Stomach (tissue), 19 donors: ENCODE measurements at places on chromosomes 5 and 9.

DNA sequence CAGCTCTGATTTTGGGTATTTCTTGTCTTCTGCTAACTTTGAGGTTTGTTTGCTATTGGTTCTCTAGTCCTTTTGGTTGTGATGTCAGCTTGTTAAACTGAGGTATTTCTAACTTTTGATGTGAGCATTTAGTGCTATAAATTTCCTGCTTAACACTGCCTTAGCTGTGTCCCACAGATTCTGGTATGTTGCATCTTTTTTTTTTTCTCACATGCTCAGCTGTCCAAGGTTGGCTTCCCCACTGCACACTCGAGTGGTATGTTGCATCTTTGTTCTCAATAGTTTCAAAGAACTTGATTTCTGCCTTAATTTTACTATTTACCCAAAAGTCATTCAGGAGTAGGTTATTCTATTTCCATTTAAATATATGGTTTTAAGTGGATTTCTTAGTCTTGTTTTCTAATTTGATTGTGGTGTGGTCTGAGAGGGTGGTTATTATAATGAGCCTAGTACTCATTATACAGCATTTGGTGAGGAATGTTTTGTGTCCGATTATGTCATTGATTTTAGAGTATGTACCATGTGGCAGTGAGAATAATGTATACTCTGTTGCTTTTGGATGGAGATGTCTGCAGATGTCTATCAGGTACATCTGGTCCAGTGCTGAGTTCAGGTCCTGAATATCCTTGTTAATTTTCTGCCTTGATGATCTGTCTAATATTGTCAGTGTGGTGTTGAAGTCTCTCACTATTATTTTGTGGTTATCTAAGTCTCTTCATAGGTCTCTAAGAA is 42.2 kb upstream of the IFNE start:
- DNase-seq: no peak

- no peak for DNase-seq
These were observed 117.6 kb downstream of the FAM170A start for GRCh38 chr5:119746984-119747383.

- no peak for DNase-seq
These were observed 2006.1 kb upstream of the WWC1 start for GRCh38 chr5:166285361-166285760.

DNA sequence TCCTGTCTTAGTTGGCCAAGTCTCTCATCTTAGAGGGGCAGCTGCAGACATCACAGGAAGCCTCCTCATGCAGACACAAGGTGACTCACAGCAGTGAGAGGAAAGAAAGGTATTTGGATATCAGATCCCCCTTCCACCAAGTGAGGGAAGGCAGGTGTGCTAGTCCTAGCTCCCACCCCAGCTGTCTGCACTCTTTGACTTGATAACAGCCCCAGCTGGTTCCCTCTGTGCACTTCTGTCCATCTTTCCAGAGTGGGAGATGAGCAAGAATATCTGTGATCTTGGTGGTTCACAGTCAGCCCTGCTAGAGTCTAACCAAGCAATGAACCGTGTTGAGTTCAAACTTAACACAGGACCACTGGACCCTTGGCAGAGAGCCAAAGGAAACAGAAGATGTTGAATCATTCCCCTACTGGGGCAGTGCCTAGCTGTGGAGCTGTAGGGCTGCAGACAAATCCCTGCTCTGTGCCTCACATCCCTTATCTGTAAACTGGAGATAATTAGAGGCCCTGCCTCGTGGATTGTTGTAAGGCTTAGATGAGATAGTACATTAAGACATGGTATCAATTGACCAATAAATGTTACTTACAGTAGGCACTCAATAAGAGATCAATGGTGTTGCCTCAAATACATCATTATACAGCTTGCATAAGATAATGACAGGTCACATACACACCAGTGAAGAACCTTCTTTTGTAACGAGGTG is 39.1 kb downstream of the SH3RF2 start:
- peak; percentile 37 for DNase-seq

DNA sequence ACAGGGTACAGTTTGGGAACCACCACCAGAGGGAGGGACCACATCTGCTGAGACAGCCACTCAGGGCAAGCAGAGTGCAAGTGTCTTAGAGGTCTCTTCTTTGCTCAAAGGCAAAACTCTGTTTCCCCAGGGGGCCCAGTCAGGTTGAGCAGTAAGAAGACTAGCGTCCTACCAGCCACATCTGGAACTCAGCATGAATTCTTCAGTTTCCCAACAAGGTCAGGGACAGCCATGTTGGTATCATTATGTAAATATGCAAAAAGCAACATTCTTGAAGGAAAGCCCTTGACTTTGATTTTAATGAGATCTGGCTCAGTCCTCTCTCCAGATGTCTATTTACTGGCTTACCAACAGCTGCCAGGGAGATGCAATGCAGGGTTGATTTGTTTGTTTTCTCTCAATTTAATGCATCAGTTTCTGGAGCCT is 46.7 kb downstream of the TGFBI start:
- DNase-seq: no peak

GRCh38 chr5:77662635-77663034 is 24.1 kb upstream of the OTP start:
- DNase-seq: no peak

- peak; percentile 43 for DNase-seq
These were observed 5.9 kb upstream of the EGR1 start for GRCh38 chr5:138459311-138459933.

GRCh38 chr9:84466580-84467285 is 126.2 kb upstream of the SLC28A3 start:
- DNase-seq: no peak

DNA sequence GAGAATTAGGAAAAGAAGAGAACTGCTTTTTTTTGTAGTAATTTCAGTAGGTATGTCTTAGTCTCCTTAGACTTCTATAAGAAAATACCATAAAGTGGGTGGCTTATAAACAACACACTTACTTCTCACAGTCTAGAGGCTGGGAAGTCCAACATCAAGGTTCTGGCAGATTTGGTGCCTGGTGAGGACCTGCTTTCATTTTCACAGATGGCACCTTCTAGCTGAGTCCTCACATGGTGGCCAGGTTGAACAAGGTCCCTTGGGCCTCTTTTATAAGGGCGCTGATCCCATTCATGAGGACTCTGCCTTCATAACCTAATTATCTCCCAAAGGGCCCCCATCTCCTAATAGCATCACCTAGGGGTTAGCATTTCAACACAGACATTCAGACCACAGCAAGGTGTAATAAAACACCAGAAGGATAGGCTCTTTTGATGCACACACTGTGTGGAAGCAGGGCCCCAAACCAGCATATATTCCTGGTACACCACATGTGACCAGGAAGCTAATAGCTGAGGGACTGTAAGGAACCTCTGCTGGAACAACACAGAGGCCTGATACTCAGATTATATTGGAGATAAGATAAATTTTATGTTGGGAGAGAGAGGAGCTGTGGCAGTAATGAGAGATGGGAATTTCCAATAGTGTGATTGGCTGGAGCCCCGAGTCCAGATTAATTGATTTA is 384.9 kb downstream of the RAB3C start:
- DNase-seq: no peak

DNA sequence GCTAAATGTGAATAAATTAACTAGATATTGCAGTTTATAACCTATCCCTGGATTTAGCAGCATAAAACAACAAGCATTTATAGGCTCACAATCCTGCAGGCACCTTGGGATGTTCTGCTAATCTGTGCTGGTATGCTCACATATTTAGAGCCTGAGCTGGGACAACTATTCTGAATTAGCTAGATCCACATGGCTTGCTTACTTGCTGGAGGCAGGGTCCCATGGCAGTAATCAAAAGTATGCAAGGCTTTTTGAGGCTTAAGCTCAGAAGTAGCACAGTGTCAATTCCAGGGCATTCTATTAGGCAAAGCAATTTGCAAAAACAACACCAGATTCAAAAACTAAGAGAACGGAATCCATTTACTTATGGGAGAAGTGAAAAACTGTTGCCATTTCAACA is 745.0 kb upstream of the ACO1 start:
- no peak for DNase-seq

- no peak for DNase-seq
These were observed 266.6 kb downstream of the PRELID2 start for GRCh38 chr5:145568581-145568980.

DNA sequence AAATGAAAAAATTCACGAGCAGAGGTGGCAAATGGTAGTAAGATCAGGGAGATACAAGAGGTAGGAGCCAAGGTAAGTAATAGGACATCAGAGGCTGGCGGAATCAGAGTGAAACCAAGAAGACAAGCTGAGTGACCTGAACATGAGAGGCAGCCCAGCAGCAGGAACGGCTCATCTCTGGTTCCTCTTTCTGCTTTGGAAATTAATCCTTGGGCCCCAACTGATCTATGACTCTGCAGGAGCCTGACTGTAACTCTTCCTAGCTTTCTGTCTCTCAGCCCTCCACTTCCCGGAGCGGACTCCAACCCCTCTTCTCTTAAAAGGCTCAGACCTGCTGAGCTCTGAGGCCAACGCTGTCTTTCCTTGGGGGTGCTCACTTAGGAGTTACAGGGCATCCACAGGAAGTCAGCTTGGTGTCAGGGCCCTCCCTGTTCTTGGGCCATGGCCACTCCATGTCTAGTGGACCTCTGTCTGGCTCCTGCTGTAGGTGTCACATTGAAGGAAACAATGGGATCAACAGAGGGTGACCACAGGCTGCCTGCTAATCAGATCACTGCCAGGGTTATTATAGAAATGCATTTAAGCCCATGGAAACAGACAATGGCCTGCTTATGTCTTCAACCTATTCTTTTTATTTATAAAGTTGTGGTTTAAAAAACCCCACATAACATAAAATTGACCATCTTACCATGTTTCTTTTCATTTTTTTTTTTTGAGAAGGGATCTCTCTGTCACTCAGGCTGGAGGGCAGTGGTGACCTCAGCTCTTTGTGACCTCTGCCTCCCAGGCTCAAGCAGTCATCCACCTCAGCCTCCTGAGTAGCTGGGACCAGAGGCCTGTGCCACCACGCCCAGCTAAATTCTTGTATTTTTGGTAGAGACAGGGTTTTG is 22.5 kb upstream of the SHB start:
- DNase-seq: no peak

DNA sequence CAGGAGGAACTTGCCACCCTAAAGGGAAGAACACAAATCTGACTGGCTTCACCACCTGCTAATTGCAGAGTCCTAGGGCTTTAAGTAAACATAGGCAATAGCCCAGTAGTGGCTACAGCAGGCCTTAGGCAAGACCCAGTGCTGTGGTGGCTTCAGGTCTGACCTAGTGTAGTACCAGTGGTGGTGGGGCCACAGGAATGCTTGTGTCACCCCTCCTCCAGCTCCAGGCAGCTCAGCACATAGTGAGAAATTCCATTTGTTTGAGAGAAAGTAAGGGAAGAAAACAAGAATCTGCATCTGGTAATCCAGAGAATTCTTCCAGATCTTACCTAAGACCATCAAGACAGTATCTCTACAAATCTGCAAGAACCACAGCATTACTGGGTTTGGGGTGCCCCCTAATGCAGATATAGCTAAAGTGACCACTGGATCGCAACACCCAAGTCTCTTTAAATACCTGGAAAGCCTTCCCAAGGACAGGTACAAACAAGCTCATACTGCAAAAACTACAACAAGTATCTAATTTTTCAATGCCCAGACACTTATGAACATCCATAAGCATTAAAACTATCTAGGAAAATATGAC is 102.6 kb upstream of the TRPM3 start:
- DNase-seq: peak; percentile 9

- no peak for DNase-seq
These were observed 114.2 kb upstream of the ADAMTS16 start for GRCh38 chr5:5025774-5026408.

DNA sequence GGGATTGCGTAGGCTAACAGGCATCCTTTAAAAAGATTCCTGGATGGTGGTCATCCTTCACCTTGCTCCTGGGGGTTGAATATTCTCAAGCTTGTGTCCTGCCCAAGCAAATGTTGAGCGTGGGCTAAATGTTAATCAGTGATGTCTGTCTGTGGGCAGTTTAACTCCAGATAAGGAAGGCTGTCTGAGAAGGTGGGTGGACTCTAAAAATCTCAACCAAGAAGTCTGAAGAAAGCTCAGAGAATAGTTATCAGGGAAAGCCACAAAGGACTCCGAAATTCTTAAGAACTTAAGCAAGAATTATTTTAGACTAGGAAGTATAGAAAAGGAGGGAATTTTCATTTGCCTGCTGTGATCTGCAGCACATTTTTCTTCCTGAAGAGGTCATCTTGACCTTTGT is 77.9 kb upstream of the FSD1L start:
- DNase-seq: no peak

DNA sequence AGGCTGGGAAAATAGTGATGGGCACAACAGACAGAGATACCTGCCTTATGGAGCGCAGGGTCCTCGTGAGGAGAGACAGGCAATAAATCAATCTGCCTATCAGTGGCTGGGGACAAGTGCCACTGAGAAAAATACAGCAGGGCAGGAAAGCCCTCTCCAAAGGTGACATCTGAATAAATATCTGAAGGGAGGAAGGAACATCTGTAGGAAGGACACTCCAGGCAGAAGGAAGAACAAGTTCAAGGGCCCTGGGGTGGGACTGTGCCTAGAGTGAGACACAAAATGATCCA is 53.7 kb upstream of the SLC25A51 start:
- no peak for DNase-seq

- DNase-seq: no peak
These were observed 5.6 kb upstream of the NR5A1 start for GRCh38 chr9:124512806-124513204.

- peak; percentile 53 for DNase-seq
These were observed 50.8 kb downstream of the CRB2 start for GRCh38 chr9:123406691-123407216.

- DNase-seq: no peak
These were observed 34.3 kb upstream of the PDZD2 start for GRCh38 chr5:31604644-31605043.

- no peak for DNase-seq
These were observed 84.6 kb downstream of the USP20 start for GRCh38 chr9:129919841-129920240.

DNA sequence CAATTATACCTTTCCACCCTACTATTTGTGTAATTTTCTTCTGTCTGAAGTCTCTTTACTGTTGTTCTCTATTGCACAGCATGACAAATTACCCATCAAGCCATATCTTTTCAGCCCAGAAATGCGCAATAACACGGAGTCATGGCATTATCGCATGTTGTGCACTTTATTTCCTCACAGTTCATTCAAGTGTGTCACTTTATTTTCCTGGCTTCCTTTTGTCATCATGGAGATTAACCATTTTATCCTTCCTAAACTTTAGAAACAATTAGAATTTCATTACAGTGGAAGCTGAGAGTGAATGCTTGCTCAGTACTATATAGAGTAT is 41.3 kb upstream of the MEF2C start:
- no peak for DNase-seq

- no peak for DNase-seq
These were observed 165.7 kb downstream of the PSAT1 start for GRCh38 chr9:78462611-78463010.

DNA sequence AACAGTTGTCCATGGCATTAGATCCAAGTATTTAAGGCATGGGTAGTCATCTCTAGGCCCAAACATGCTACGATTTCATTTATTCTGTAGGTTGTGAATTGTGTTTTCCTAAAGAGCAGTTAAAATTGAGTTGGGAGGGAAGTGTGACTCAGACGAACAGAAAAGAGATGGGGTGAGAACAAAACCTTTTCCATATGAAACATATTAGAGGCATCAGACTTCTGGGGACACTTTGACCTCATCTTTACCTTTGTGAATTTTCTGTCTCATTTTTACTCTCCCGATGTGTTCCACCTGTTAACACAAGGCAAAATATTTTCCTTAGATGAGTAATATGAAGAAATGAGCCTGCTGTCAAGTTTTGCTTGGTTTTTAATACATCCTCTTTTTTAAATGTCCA is 181.3 kb downstream of the ESM1 start:
- DNase-seq: no peak
